ENCODE measurements at places on chromosomes 2 and 18.

DNA sequence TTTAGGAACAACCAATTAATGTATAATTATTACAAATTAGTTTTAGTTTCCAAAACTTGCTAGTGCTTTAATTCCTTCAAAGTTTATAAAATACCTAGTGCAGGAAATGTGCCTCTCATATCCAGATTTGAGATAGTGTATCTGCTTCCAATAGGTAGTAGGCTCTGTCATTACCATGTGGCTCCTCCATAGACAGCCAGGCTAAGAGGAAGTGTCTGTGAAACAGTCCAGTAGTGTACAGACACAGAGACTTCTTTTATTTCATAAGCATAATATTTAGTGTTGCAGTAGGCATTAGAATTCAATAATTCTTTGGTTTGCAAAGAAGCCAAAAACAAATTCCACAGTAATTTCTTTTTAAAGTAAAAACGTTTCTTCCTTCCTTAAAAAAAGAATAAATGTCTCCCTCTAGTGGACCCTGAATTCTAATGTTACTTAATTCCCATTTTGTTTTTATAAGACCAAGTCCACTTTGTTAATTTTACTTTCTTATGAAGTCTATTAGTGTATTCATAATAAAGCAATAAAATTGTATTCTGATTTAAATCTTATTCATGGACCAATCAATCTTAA, 101.2 kb downstream of the NEB start:
- DNase-seq = no peak

DNA sequence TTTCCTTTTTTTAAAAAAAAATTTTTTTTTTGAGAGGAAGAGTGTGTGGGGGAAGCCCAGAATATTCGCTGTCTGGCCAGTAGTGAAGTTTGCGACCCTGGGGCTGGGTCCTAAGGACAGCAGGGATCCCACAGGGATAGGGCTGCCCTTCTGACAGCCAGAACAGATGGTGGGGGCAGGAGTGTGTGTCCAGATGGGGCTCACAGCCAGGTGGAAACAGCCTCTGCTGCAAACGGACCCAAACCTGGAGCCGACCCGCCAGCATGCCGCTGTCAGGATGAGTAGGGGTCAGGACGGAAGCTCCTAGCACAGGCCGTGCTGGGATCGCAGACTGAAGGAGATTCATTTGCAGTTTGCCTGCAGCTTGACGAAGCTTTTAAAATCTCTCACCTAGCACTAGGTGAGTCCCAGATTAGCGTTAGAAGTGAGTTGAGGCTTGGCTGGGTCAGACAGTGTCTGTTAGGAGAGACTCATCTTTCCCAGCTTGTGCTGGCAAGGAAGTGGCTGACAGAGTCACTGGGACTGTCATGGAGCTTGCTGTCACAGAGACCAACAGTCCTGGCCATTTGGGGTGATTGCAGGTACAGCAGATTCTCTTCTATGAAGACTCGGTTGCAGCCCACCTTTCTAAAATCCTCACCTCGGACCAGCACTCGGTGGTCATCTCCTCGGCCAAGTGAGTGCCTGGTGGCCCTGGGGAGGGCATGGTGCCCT, 93.4 kb downstream of the DGKD start:
- DNase-seq = no peak

GRCh38 chr18:55280503-55280902, 307.5 kb downstream of the TCF4 start:
- DNase-seq = no peak

DNA sequence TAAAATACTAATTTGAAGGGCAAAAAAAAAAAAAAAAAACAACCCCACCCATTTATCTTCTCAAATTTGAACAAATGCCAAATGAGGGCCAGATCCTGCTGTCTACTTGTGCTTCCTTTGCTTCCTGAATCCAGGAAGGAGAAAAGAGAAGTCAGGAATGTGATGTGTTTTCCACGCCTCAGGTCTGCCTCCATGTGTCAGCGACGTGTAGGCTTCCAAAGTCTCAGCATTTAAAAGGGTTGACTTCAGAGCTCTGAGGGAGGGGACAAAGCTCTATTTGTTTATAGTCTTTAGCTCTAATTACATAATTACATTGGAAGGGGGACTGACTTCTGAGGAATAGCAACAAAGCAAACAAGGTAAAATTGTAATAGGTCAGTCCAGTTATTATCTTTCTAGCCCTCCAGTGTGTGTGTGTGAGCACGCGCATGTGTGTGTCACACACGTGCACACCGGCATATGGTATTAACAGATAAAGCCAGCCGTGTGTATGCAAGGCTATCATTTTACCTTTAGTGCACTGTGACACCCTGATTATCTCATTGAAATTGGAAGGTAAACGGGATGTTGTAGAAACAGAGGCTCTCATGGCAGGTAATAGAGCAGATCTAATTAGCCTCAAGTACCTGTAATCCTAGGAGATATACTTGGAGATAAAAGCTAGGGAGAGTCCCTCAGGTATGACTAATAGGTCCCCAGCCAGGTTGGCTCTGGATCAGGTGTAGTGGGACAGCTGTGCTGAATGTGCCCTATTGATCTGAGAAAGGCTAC, 911.4 kb upstream of the ZEB2 start:
- DNase-seq = no peak

DNA sequence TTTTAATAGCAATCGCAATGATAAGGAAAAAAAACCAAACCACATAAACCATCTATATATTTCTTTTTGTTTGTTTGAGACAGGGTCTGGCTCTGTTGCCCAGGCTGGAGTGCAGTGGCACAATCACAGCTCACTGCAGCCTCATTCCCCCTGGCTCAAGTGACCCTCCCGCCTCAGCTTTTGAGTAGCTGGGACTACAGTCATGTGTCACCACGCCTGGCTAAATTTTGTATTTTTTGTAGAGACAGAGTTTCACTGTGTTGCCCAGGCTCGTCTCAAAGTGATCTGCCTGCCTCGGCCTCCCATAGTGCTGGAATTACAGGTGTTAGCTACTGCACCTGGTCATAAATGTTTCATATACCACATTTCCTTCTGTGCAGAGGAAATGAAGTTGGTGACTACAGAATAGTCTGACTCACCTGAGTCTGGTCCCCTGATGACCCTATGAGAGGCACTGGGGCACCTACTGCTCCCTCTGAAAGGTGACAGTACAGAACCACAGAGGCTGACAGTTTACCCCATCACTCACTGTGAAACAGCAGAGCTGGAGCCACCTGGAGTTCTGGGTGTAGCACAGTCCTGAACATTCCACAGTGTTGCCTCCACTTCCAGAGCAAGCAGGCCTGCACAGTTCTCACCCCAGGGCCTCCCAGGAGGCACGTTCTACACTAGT, 183.7 kb upstream of the PXDN start:
- DNase-seq = no peak

DNA sequence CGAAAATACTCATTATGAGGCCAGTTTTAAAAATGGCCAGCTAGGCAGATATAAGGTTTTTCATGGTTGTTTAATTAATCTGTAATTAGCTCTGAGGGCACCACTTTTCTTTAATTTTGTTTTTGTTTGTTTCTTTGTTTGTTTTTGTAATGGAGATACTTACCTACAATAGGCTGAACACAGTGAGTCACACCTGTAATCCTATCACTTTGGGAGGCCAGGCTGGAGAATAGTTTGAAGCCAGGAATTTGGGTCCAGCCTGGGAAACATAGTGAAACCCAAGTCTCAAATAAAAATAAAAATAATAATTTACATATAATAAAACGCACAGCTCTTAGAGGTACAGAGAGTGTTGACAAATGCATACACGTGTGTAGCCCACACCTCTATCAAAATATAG, 56.8 kb upstream of the MSH2 start:
- DNase-seq = no peak

- no peak for DNase-seq
Measured at GRCh38 chr2:85796341-85797262, 42.8 kb downstream of the ATOH8 start.

GRCh38 chr2:98461498-98462049, 16.9 kb downstream of the INPP4A start:
- no peak for DNase-seq

- no peak for DNase-seq
Measured at GRCh38 chr2:59806486-59806885, 747.0 kb downstream of the BCL11A start.

GRCh38 chr2:148108385-148108784, 87.5 kb downstream of the MBD5 start:
- DNase-seq = no peak

- DNase-seq = no peak
Measured at GRCh38 chr2:113157897-113158753, 15.6 kb upstream of the PSD4 start.

- DNase-seq = no peak
Measured at GRCh38 chr2:230914886-230915285, 10.2 kb downstream of the GPR55 start.

GRCh38 chr2:134074619-134075018, 179.3 kb upstream of the MGAT5 start:
- DNase-seq = no peak
